ENCODE measurements at places on chromosomes 2 and 18. TPM values are rescaled to one million over a fixed set of nuclear protein-coding genes. Genes with fewer than 3 reads are reported as not detected.

DNA sequence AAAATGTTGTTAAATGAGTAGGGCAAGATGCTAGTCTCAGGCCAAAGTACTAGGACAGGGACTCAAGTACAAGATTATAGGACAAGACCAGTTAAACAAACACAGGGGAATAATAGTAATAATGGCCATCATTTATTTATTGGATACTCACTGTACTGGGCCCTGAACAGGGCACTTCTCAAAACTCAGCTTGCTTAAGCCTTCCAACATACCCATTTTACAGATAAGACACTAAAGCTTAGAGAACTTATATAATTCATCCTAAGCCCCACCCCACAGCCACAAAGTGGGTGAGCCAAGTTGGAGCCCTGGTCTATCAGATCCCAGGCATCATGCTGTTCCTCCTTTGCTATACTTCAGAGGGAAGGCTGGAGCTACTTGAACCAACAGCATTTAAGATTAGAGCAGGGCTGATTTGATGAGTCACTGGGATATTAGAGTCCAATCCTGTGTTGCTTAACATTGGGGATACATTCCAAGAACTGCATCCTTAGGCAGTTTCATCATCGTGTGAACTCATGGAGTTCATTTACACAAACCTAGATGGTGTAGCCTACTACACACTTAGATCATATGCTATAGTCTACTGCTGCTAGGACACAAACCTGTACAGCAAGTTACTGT, 153.6 kb downstream of the MTCL1 start:
- no peak for DNase-seq

GRCh38 chr18:38019292-38019691, 453.7 kb upstream of the CELF4 start:
- DNase-seq = no peak

DNA sequence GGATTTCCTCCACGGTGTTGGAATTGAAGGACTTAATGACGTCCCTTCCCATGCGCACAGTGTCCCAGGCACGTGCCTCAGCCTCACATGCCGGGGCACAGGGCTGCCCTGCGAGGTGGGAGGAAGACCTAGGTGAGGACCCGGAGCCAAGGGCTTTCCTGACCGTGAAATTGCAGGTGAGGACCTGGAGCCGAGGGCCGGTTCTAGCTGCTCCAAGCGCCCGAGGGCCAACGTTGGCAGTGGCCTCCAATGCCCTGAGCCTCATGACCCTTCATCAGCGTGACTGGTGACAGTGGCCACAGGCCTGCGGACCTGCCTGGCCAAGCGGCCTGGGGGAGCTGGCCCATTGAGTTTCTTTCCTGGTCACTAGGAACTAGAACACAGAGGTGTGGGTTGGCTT, 338.2 kb upstream of the MYT1L start:
- DNase-seq = no peak

SIGLEC15 gene
- under 0.01 TPM for total RNA-seq

GRCh38 chr2:98577313-98577712, 31.0 kb downstream of the COA5 start:
- no peak for DNase-seq

DNA sequence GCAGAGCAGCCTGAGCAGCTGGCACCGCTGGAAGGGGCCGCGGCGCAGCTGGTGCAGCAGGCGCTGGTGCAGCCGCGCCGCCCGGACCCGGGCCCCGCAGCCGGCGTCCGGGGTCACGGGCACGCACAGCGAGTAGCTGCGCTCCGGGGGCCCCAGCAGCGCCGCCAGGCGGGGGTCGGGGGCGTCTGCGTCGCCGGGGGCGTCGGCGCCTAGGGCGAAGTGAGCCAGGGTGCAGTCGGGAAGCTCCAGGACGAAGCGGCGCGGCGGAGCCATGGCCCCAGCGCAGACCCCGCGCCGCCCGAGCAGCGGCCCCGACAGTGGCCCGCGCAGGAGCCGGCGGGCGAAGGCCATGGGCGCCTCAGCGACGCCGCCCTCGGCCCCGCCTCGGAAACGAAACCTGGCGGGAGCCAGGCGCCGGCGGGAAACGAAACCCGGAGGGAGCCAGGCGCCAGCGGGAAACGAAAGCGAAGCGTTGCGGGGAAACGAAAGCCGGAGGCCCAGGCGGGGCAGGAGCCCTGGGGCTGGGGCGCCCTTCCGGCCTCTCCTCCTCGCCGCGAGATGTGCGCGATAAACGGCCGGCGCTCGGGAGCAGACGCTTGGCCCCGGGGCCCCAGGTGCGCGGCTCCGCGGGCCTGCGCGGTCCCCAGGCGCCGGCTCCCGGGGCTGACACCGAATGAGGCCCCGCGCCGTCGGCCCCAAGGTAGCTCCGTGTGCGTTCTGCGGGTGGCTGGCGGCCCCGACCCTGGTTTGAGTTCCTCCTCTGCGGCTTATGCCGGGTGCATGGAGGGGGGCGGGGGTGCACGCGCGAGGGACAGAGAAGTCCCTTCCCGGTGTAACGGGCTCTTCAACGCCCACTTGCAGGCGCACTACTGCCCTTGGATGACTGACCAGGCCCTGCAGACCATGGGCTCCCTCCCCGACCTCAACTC, at the start of gene CMPK2:
Gene CMPK2, minus strand, starts transcription at position 562 of the 929 bp plus-strand sequence. Its CDS starts 211 bp downstream, at position 351.
- no peak for DNase-seq

DNA sequence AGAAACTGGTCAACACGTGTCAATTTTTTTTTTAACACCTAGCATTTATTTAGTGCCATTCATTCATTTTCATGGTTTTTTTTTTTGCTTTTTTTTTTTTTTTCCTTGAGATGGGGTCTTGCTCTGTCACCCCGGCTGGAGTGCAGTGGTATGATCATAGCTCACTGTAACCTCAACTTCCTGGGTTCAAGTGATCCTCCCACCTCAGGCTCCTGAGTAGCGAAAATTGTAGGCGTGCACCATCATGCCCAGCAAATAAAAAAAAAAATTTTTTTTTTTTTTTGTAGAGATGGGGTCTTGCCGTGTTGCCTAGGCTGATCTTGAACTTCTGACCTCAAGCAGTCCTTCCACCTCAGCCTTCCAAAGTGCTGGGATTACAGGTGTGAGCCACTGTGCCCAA, 21.1 kb downstream of the USP14 start:
- DNase-seq = no peak

DNA sequence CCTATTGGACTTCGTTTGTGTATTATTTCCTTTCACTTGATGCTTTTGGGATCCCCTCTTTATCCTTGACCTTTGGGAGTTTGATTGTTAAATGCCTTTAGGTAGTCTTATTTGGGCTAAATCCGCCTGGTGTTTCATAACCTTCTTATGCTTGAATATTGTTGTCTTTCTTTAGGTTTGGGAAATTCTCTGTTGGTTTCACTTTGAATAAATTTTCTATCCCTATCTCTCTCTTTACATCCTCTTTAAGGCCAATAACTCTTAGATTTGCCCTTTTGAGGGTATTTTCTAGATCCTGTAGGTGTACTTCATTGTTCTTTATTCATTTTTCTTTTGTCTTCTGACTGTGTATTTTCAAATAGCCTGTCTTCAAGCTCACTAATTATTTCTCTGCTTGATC, 354.7 kb downstream of the PARD3B start:
- no peak for DNase-seq

DNA sequence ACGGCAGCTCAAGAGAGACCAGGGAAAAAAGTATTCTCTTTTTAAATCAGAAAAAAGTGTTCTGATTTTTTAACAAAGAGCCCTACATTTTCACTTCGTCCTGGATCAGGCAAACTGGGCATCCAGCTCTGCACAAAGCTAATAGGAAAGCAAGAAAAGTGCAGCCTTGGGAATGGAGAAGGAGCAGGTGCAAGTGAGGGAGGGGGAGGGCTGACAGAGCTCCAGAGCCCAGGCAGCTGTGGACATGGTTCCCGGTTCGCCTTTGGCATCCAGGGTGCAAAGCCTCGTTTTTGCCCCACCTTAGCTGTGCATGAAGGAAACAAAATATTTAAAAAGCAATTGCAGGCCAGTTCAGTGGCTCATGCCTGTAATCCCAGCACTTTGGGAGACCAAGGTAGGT, 82.2 kb downstream of the FAM124B start:
- no peak for DNase-seq

DNA sequence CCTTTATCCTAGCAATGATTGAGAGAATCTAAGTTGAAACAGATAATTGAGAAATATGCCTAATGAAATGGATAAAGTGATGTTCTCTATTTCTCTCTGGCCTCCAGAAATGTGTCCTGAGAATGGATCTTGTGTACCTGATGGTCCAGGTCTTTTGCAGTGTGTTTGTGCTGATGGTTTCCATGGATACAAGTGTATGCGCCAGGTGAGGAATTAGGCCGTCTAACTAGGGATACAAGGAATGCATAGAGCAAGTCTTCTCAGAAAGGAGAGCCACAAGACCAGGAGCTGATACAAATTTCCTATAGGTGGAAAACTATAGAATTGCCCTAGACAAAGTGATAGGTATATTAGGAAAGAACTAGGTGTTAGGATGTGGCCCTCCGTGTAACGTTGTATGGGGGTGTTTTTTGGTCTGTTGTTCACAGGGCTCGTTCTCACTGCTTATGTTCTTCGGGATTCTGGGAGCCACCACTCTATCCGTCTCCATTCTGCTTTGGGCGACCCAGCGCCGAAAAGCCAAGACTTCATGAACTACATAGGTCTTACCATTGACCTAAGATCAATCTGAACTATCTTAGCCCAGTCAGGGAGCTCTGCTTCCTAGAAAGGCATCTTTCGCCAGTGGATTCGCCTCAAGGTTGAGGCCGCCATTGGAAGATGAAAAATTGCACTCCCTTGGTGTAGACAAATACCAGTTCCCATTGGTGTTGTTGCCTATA, 592 bp upstream of the CAD start:
- DNase-seq = no peak

GRCh38 chr2:146415291-146415690, 1429.5 kb upstream of the ACVR2A start:
- DNase-seq = no peak

DNA sequence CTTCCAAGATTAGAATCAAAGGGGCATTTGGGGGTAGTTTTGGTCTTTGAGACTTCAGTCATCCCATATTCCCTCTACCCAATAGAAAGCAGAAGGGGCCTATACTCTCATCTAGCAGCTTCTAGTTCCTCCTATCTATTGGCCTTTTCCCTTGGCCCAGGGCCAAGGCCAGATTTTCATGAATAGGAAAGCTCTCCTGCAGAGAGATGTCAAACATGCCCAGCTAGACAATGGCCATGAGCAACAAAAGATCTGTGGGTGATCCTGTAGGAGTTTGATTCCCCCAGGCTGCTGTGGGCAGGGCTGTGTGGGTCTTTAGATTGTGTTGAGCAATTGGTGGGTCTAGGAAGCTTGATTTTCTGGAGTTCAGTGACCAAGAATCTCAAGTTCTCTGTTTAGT, 2.9 kb upstream of the ADCYAP1 start:
- DNase-seq = no peak

GRCh38 chr2:161044921-161045320, 115.3 kb upstream of the TANK start:
- DNase-seq = no peak

GCG gene
- not detected for total RNA-seq

DNA sequence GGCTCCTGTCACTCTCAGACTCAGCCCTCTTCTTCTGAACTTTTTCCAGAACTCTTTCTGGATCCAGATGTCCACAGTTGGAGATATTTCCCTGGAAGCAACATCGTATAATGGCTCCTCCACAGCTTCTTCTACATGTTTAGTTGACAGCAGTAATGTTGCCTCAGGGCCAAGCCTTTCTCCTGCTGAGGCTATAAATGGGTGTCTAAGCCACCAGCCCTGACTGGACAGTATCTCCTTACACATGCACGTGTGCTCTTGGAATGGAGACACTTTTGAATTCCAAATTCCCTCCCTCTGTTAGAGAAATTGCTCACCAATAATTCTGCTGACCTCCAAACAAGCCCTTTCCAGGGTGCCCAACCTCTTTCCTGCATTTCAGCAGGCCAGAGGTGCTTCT, 156.2 kb upstream of the PIK3C3 start:
- DNase-seq = no peak

DNA sequence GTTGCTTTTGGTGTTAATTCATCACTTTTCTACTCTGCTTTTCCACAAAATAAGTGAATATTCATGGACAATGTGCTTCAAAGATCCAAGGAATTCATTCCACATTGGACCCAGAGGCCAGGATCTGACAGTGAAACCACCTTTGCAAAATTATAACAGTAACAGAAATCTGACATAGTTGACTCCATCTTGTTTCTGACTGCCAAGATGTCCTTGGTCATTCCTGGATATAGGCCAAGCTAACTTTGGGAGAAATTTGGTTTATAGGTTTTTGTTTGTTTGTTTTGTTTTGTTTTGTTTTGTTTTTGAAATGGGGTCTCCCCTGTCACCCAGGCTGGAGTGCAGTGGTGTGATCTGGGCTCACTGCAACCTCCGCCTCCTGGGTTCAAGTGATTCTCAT, 10.3 kb downstream of the MPPE1 start:
- no peak for DNase-seq

DNA sequence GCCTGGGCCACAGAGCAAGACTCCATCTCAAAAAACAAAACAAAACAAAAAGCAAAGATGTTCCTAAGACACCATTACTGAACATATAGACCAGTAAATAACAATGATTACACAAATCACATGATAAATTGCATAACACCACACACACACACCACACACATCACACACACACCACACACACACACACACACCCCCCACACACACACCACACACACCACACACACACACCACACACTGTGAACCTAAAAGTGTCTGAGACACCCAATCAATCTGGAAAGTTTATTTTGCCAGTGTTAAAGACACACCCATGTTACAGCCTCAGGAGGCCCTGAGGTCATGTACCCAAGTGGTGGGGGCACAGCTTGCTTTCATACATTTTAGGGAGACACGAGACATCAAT, 62.6 kb upstream of the ASAP2 start:
- no peak for DNase-seq

GRCh38 chr2:179262077-179262660, 2.5 kb downstream of the SESTD1 start:
- DNase-seq = no peak

CNGA3 gene
- total RNA-seq = not detected

GRCh38 chr2:86221066-86221684, 21.9 kb downstream of the MRPL35 start:
- peak; percentile 62 for DNase-seq

FZD7 gene
- under 0.01 TPM for total RNA-seq

DSG1 gene
- total RNA-seq = not detected

GRCh38 chr18:10354241-10354811, 100.1 kb upstream of the APCDD1 start:
- peak; percentile 16 for DNase-seq

TRIM43 gene
- total RNA-seq = not detected

MYCN gene
- total RNA-seq = 3.2 TPM

- peak; percentile 68 for DNase-seq
These were observed 749 bp downstream of the STK25 start for GRCh38 chr2:241507430-241508239.

DNA sequence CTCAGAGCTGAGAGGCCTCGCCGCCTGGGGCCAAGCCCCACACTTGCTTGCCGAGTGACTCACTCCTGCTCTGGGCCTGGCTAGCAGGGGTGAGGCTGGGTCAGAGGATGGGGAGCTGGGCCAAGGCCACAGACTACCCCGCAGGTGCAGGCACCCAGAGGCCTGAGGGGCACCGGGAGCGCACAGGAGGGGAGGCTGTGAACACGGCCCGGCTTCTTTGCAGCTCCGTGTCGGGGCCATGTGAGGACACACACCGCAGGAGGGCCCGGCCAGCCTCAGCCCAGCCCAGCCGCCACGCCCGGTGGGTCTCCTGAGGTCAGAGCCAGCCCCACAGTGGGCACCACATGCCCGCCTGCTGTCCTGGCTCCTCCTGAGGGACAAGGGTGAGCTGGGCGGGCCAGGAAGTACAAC, 8.4 kb downstream of the GPC1 start:
- DNase-seq = no peak

- DNase-seq = peak; percentile 63
These were observed 1.3 kb upstream of the LYPD1 start for GRCh38 chr2:132671151-132671835.

GRCh38 chr2:96341641-96342040, 6.1 kb downstream of the NCAPH start:
- no peak for DNase-seq

MRPL30 gene
- total RNA-seq = 27.2 TPM
